ENCODE measurements at places on chromosomes 7 and 10.

DNA sequence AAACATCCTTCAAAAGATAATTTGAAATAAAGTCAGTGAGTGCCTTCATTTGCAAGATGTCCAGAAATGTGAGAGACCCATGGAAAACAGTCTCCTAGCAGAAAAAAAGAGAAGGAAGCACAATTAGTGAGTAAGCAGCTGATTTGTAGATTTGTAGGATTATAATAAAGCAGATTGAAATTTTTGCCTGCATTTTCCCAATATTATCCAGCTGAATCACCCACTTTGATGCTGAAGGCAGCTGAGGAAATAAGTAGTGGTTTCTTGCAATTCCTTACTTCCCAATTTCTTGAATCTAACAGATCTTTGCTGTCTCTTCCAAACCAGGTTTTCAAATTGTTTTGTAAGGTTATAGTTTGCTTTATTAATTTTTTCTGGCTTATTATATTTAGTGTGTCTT, 181.4 kb downstream of the GNAT3 start:
- DNase-seq: no peak

GRCh38 chr10:117544004-117544701, 1.6 kb downstream of the EMX2 start:
- no peak for DNase-seq

- DNase-seq: no peak
Observed at GRCh38 chr7:469563-469961, 50.1 kb downstream of the PDGFA start.

DNA sequence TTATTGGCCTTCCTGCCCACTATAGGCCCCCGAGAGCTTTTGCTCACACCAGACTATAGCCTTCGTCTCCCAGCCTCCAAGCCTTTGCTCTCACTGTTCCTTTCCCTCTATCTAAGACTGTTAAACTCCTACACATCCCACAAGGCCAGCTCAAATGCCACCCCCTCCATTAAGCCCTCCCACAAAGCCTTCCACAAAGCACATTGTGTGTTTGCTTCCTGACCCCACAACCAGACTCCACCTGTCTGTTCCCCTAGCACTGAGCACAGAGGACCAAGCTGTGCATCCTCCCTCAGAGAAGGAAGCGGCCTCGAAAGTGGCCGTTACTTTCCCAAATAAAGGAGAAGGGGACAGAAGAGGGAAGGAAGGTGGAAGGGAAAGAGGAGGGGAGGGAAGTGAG, 1.3 kb downstream of the LOXL4 start:
- no peak for DNase-seq

DNA sequence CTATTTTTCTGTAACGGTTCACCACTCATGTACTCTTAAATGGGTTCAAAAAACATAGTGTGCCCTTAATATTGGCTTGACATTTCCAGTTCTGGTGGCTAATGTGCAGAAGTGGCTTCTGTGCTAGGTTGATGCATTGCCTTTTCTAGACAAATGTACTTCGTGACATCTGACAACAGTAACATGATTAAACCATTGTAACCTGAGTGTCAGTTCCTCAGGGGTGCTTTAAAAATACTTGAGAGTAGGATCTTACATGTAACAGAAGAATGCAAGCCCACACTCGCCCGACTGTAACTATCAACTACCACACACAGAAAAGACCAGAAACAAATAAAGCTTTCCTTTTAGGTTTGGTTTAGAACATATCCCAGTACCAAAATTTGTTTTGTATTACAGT, 393.4 kb upstream of the NFE2L3 start:
- DNase-seq: no peak

DNA sequence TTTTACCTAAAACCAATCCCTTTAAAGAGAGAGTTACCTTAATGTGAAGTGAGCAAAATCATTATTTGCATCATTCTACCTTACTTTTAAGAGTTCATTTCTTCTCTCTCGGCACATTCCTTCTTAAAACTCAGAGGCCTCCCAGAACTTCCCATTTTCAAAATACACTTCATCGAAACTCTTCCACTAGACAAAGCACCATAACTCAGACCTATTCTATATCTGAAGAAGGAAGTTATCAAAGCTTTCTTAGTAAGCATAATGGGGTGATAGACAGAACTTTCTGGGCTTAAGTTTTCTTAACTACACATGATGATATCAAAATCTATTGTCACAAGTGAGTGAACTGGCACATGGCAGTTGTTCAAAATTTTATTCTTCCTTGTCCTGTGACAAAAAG, 24.6 kb upstream of the GNAT3 start:
- no peak for DNase-seq

DNA sequence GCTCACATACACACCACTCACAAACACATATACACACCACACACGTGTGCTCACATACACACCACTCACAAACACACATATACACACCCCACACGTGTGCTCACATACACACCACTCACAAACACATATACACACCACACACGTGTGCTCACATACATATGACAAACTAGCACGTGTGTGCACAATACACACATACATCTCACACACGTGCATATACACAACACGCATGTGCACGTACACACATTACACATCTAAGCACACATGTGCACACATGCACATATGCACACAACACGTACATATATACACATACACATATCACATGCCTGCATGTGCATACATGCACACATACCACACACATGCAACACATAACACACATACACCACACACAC, 78.3 kb upstream of the FOXK1 start:
- DNase-seq: no peak

- no peak for DNase-seq
Observed at GRCh38 chr7:102450242-102450641, 14.4 kb downstream of the ALKBH4 start.

GRCh38 chr7:935164-935873, 19.2 kb downstream of the ADAP1 start:
- DNase-seq: no peak

DNA sequence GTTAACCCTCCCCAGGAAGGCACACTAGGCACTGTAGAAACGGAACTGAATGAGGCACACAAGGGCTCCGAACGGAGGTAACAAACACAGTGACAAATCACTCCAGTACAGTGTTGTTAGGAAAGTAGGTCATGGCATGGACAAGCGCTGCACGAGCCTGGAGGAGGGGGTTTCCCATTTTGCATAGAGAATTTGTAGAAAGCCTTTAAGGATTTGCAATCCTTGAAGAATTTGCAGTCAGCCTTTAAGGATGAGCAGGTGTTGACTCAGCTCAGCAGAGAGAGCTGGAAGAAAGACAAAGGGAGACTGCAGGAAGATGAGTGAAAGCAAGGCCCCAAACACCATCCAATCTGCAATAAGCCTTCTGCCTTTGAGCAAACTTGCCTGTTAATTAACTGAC, 51.1 kb upstream of the PPP1R3C start:
- no peak for DNase-seq

- no peak for DNase-seq
Observed at GRCh38 chr10:28569506-28570159, 36.7 kb downstream of the WAC start.
